ENCODE measurements at places on chromosomes 1 and 21.

DNA sequence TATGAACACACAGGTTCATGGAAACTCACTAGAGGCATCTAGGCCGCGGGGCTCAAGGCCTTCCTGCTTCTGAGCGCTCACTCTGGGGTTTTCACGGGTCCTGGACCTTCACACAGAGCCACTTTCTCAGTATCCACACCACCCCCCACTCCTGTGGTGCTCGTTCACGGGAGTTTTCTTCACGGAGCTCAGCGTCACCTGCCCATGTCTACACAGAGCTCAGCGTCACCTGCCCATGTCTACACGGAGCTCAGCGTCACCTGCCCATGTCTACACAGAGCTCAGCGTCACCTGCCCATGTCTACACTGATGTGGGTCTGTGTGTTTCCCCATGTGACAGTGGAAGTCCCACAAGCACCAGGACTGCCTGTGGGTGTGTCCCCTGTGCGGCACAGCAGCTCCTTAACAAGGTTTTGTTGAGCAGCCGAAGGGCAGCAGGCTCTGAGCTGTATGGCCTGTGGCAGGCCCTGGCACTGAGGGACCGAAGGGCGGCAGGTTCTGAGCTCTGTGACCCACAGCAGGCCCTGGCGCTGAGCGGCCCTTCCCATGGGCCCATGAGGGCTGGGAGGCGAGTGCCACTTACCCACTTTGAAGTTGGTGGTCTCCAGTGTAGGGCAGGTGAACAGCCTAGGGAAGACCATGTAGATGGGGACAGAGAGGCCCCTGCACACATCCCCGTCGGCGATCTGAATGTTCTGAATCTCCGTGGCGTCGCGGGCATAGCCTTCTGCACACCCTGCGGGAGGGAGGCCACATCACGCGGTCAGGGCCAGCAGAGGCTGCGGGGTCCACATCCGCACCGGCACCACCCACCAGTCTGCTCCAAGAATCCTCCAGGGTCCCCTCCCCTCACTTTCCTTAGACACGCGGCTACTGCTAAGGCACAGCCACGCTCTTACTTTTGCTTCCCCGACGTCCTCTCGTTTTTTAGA is 39.8 kb downstream of the VPS26C start:
- no peak for DNase-seq

DNA sequence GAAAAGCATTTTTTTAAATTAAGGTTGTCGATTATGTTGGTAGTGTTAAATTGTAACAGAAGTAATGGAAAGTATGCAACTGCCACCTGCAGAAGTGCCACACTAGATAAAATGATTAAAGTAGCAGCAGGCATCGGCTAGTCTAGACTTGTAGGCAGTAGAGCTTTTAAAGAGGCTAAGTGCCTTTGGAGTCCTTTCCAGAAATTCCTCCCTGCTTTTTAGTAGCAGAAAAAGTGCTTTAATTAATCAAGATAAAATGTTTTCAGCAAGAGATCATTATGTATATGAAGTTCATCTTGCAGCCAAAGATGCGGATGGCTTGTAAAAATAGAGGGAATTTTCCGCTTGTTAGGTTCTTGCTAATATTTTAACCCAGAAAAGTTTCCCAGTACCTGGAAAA is 87.1 kb upstream of the LRRC8D start:
- DNase-seq, result no peak

- no peak for DNase-seq
These were observed 50.6 kb downstream of the L1TD1 start for GRCh38 chr1:62245201-62245600.

DNA sequence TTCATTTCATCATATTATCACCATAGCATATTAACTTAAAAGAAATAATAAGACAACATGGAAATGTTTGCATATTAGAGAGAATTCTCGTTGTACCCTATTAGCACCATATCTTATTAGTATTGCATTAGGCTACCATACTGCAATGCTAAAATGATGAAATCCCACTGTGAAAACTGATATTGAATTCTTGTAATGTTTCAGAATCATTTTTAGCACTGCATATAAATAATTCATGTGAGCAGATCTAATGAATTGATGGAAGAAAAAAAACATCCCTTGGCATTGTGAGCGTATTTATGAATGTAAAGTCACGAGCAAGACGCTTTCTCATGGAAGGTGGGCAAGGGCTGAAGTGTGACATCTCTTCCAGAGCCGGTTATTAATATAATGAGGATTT is 257.1 kb upstream of the PTBP2 start:
- DNase-seq, result no peak

GRCh38 chr1:178571807-178572206 is 58.9 kb downstream of the TEX35 start:
- no peak for DNase-seq

Measured in GM13977 (cell line).